ENCODE measurements at places on chromosomes 5 and 9.
A peak's percentile ranks its signal among the peaks of the same experiment; 100 is the strongest.

- no peak for DNase-seq
These were observed 242.3 kb upstream of the IRX2 start for GRCh38 chr5:2993771-2994170.

DNA sequence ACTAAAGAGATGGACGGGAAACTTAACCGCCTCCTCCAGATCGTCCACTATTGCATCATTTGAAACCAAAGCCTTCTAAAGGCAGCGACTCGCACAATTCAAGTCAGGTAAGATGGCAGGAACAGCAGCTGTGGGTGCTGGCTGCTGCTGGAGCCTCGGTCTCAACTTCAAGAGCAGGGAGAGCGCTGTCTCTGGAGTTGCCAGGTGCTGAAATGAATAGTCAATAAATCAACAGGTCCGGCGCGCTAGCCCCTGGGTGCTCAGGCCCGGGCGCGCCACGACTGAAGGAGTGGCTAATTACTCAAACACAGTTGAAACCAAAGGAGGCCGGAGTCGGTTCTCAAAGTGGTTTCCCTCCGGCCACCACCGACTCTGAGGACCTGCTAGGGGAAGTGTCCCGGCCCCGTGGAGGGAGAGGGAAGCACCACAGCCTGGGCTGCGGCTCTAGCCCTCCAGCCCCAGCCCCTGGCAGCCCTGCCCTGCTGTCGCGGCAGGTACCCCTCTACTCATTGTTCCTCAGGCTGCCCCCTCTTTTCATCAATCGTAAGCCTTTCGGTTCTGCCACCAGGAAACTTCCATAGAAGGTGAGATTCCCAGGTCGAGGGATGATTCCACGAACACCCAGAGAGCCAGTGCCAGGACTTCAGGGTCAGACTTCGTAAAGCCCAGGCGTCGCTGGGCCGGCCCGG lies 804 bp downstream of the TTC39B start:
- peak; percentile 58 for DNase-seq

DNA sequence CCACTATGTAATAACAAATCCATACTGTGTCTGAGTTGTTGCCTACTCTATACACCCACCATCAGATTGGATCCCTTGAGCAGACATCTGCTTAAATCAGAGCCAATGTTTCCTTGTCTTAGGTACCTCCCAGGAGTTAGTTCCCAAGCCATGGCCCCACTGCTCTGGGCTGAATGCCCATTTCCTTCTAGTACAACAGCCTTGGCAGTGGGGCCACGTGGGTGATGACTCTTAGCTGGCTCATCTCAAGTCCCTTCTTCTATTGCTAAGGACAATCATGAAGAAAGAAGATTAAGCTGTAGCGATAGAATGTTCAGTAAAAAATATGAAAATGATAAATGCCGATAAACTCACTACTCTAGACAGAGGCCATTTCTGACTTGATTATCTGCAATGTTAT lies 16.6 kb downstream of the PTGR1 start:
- peak; percentile 44 for DNase-seq

DNA sequence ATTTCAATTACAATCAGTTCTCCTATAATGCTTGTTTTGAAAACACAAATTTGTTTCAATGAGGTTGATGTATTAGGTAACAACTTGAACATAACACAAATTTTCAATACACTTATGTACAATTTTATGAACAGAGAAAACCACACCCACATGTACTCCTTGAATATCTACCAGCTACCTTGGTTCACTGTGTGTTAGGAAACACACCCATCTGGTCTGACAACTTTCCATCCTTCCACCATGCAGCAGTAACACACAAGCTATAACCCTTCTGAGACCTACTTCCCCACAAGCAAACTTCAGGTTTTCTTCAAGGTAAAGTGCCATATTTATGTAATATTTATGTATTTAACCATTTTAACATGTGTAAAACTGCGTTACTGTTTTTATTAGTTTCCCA lies 36.4 kb upstream of the UBQLN1 start:
- no peak for DNase-seq

GRCh38 chr5:156402387-156402921 lies 75.5 kb downstream of the SGCD start:
- DNase-seq = no peak

DNA sequence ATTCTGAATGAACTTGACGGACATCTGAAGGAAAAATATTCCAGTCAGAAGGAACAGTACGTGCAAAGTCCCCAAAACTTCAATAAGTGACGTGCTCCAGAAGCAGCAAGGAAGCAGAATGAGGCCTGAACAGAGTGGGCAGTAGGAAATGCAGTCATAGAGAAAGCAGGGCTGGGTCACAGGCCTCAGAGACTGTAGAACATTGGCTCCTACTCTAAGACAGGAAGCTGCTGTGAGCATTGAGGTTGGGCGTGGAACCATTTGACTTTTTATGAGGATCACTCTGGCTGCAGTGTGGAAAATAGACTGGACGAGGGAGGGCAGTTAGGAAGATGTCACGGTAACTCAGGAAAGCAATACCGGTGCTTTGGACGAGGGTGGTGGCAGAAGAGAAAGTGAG lies 64.0 kb downstream of the DOCK8 start:
- no peak for DNase-seq

- DNase-seq = no peak
These were observed 15.9 kb downstream of the TCF7 start for GRCh38 chr5:134130239-134130945.

GRCh38 chr5:58255386-58255785 lies 204.5 kb downstream of the PLK2 start:
- no peak for DNase-seq

GRCh38 chr5:41526699-41527098 lies 16.3 kb upstream of the PLCXD3 start:
- no peak for DNase-seq

Data from amniotic epithelial cell (primary cell).